C1 segment of cervical spinal cord (tissue), 14 donors: ENCODE measurements at places on chromosomes 6 and 20.

DNA sequence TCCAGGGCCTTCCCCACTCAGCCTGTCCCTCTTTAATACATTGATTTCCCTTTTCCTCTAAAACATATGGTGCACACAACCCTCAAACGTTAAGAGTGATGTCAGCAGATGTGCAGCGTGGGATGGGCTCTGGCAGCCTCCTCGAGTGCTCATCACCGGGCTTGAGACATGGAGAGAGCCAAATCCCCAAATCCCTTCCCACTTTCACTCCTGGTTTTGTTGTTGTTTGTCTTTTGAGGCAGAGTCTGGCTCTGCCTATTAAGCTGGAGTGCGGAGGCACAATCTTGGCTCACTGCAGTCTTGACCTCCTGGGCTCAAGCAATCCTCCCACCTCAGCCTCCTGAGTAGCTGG lies 5.8 kb upstream of the PLTP start:
- DNase-seq, result no peak

DNA sequence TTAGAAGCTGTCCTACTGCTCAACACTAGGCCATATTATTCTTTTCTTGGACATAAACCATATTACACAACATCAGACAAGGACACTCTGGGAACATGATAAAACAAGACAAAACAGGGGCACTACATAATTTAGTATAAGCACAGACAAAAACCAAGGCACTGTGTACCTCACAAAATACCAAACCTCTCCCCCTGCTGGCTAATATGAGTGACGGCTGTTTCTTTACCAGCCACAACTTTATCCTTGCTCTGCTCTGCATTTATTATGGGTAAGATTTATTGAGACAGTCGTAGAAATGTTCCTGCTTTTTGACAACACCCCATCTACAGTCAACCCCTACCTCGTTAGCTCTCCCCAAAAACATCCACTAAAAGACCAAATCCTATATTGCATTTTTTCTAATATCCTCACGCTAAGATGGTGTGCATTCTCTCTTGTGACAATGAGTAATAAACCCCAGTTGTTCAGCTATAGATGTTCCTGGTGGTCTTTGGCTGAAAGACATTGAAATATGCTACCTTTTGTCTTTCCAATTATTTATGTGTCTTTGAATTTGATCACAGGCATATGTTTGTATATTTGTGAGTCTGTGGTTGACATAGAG lies 23.8 kb upstream of the POLR1H start:
- no peak for DNase-seq

GRCh38 chr6:5463690-5464089 lies 202.4 kb downstream of the FARS2 start:
- no peak for DNase-seq

DNA sequence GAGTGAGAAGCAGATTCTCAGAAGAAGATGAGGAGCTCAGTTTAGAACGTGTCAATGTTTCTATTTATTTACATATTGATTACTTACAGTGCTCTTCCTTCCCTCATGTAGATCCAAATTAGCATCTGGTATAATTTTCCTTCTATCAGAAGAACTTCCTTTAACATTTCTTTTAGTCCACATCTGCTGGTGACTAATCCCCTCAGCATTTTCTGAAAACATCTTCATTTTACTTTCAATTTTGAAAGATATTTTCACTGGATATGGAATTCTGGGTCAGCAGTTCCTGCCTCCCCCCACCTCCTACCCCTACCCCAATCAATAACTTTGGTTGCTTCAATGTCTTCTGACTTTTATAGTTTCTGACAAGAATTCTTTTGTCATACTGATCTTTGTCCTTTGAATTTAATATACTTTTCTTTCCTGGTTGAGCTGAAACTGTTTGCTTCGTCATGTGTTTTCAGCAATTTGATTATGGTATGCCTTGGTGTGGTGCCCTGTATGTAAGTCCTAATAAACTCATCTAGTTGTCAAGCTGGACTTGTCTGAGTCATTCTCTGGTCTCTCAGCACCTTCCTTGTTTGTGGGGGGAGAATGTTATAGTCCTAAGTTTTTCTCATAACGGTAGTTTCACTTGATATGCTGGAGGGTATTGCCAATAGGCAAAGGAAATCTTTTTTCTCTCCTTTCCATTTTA lies 57.0 kb downstream of the SMPDL3A start:
- DNase-seq, result no peak

DNA sequence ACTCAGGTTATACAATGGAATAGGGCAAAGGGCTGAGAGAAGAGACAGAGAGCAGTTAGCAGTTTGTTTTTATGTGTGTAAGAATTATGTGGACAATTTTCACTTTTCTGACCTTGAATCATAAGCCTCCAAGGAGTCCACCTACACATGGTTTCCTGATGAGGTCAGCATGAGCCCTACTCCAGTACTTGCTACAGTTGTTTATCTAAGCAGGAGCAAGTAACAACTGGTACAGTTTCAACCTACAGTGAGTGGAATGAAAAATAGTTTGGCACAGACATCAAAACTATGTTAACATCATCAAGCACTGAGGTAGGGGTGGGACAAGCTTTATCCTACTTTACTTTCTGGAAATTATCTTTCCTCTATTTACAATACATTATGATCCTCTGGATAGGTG lies 426.7 kb upstream of the ID4 start:
- no peak for DNase-seq

DNA sequence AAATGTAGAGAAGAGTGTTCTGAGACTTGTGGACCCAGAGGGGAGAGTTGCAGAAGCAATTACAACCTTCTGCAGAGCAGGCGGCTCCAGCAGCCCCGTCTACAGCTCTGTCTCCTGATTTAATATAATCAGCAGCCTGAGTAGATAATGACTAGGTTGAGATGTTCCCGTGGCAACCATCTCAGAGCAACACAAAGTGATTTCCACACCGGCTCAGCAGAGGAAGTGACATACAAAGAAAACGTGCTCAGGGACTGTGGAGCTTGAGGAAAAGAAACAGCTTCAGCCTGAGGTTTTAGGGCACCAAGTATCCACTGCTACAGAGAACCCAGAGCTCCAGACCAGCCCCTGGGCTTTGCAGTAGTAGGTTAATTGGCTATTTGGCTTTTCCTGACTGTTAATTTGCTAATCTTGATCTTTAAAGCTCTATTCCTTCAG lies 136.4 kb downstream of the MTFR2 start:
- DNase-seq, result no peak

GRCh38 chr6:119673741-119674140 lies 324.2 kb upstream of the MAN1A1 start:
- no peak for DNase-seq

DNA sequence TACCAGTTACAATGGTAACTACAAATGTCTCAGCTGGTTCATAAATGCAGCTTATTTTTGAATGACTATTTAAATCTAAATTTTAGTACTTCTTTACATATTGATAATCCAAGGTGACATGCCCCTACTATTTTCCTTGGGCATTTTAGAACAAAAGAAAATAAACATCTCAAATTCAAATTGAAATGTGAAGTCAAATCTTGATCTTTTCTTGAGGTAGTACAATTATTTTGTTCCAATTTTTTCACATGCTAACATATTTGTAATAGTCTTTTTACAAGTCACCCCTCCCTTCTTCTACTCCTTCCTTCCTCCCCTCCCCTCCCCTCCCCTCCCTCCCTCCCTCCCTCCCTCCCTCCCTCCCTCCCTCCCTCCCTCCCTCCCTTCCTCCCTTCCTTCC lies 370.1 kb upstream of the MMS22L start:
- DNase-seq, result no peak

DNA sequence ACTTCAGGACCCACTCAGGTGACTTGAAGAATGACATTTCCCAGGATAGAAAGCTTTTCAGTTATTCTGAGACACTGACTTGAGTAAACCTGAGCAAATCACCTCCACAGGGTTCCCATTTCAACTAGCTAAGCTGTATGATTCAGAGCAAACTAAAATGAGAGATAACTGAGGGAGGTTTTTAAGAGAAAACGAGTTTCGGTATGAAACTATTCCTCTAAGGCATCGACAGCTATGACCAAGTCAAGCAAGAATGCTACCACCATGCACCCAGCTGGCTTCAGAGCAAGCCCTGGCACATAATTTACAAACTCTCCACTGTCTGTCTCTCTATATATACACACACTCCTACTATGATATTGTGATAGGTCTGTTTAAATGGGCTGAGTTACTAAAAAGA lies 75.4 kb downstream of the PERP start:
- DNase-seq, result no peak

- no peak for DNase-seq
Measured at GRCh38 chr6:140437619-140438345, 1063.3 kb upstream of the CITED2 start.

DNA sequence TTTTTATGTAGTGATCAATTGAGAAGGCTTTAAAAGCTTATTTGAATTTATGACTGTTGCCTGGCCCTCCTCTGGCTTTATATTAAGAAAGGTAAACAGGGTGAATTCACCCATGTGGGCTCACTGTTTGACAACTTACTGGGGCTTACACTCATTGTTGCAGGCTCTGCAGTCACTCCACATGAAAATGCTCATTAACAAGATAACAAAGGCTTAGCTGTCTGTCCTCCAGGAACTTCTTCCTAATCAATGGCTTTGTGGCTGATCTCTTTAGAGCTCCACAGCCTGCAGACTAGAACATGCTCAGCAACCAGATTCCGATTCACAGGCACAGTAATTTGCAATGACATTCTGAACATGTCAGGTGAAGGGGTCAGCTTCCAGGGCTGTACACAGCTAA lies 323.2 kb upstream of the MAN1A1 start:
- DNase-seq, result no peak

GRCh38 chr6:140245296-140246040 lies 871.0 kb upstream of the CITED2 start:
- DNase-seq, result no peak

GRCh38 chr6:143357561-143358255 lies 92.8 kb downstream of the ADAT2 start:
- no peak for DNase-seq

DNA sequence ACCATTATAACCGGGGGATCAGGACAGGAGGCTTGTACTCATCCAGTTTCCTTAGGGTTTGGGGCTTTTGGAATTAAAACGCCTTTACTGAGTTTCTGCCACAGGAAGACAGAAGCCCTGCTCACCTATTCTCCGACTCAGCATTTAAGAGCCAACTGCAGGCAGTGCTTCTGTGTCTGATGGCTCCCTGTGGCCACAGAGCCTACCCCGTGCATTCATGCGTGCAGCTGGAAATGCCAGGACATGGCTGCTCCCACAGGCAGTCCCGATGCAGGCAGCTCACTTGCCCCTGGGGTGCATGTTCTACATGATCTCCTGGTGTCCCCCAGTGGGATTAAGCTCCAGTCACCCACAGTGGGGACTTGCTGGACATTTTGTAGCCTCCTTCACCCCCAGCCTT lies 22.2 kb downstream of the ZNF831 start:
- no peak for DNase-seq

DNA sequence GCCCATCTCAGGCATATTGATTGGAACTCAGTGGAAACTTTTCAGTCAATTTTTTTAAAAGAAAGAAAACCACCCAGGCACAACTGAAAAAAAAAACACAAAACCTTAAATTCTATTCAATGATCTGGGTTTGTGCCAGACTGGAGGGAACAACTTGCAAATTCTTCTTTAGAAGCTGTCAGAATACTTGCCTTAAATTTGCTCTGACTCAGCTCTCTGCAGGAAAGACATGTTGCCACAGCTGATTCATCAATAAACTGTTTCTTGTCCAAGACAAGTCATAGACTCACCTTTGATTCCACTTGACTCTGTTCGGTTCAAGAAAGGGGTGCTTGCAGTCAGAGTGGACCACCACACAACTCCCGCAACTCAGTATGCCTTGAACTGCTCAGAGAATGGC lies 117.8 kb upstream of the F13A1 start:
- no peak for DNase-seq

- no peak for DNase-seq
Measured at GRCh38 chr6:109791301-109791700, 100.2 kb downstream of the FIG4 start.

- no peak for DNase-seq
Measured at GRCh38 chr20:35602851-35603495, 12.7 kb upstream of the SPAG4 start.

GRCh38 chr20:62370807-62371587 lies 3.9 kb upstream of the LAMA5 start:
- DNase-seq, result no peak

DNA sequence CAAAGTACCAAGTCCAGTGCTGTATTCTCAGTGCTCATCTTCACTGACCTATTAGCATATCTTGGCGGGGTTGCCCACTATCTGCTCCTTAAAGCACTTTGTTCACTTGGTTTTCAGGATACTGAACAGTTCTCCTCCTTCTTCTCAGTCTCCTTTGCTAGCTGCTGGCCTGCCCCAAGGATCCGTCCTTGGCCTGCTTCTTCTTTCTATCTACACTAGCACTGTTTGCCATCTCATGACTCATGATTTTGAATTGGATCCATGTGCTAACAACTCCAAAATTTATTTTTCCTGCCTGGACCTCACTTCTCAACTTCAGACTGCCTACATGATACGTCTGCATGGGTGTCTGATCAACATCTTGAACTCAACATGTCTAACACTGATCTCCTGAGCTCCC lies 15.5 kb downstream of the TPD52L1 start:
- DNase-seq, result no peak

DNA sequence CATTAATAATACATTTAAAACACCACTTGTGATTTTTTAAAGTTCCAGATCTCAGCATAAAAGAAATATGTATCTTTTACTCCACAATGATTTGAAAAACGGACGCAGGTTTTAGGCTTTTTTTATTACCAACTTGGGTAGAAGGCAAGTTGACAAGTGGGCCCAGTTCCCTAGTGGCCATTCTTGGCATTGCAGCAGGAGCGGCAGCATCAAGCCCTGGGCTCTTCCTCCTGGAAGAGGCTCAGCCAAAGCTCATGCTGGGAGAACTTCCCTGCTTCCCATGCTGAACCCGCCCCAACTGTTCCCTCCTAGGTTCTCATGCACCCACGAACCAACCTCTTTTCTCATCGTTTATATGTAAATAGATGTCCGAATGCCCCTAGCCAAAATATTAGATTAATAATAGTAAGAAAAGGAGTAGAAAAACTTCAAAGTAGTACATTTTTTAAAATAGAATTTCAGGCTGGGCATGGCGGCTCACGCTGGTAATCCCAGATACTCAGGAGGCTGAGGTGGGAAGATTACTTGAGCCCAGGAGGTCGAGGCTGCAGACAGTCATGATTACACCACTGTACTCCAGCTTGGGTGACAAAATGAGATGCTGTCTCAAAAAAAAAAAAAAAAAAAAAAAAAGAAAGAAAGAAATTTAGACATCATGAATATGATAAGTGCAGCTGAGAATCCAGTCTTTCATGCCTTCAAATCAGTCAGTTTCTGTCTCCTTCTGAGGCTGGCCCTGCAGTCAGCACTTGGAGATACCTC lies 18.2 kb upstream of the MYB start:
- DNase-seq, result no peak

GRCh38 chr6:119368921-119369320 lies 19.4 kb upstream of the MAN1A1 start:
- no peak for DNase-seq

GRCh38 chr20:62560162-62560561 lies 82.1 kb upstream of the SLCO4A1 start:
- DNase-seq, result no peak

GRCh38 chr6:133241086-133241900 lies at the start of gene EYA4:
Gene EYA4, plus strand, starts transcription at chr6:133241357. Its CDS starts 33,424 bp downstream, at chr6:133274781.
- DNase-seq, result no peak

GRCh38 chr6:31575335-31575901 lies at the start of gene TNF:
Gene TNF, plus strand, starts transcription at chr6:31575565. Its CDS starts 177 bp downstream, at chr6:31575742.
- no peak for DNase-seq
